ENCODE measurements at places on chromosomes 12 and 14. TPM values are rescaled to one million over a fixed set of nuclear protein-coding genes. Genes with fewer than 3 reads are reported as not detected.

Gene CNTN1
- total RNA-seq = 1.7 TPM

Gene AMHR2
- not detected for total RNA-seq

Gene NANOG
- not detected for total RNA-seq

Gene SOAT2
- not detected for total RNA-seq

Gene CCDC196
- not detected for total RNA-seq

Gene ZNF219
- 4.8 TPM for total RNA-seq

Gene KRT79
- not detected for total RNA-seq

Gene DTX1
- under 0.01 TPM for total RNA-seq
